Lung microvascular endothelial cell (primary cell): ENCODE measurements at places on chromosomes 7 and 10.

GRCh38 chr7:25333296-25333928, 105.1 kb upstream of the NPVF start:
- DNase-seq: no peak

GRCh38 chr10:28734938-28735759, 57.8 kb downstream of the BAMBI start:
- DNase-seq: peak; percentile 72

GRCh38 chr7:68203251-68203650, 1206.6 kb downstream of the TYW1 start:
- no peak for DNase-seq

- no peak for DNase-seq
These were observed 265.5 kb upstream of the POT1 start for GRCh38 chr7:125195156-125195555.

DNA sequence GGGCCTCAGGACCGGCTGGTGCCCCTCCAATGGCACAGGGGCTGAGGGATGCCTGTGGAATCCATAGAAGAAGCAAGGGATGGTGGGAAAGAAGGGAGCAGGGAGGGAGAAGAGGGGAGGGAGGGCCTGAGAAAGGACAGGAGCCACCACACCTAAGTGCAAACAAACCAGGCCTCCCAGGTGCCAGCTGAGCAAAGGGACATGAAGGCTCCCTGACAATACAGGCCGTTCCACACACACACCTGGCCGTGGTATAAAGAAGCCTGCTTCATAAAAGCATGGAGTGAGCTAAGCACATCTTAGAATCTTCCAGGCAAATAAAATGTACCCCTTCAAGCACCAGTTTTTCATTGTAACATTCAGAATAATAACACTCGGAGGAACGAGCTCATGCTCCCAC, 54.0 kb downstream of the OAT start:
- no peak for DNase-seq
